M059J (cell line): ENCODE measurements at places on chromosomes 6 and 20. TPM values are rescaled to one million over a fixed set of nuclear protein-coding genes. Genes with fewer than 3 reads are reported as not detected.

- DNase-seq: peak; percentile 40
These were observed 8.8 kb downstream of the DLGAP4 start for GRCh38 chr20:36314734-36315544.

DNA sequence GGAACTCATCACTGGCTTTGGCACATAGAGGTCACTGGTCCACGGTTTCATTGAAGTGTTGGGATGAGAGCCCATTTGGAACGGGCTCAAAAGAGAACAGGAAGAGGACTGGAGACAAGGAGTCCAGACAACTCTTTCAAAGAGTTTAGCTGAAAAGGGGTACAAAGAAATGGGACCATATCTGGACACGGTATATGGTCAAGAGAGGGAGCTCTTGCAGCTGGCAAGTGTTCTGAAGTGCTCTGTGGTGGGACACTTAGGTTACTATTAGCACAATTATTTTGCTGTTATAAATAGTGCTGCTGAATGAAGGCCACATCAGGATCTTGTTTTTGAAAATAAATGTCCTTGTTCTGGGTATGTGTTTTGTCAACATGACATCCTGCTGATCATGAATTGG is 4.6 kb downstream of the SGK2 start:
- DNase-seq: peak; percentile 20

DNA sequence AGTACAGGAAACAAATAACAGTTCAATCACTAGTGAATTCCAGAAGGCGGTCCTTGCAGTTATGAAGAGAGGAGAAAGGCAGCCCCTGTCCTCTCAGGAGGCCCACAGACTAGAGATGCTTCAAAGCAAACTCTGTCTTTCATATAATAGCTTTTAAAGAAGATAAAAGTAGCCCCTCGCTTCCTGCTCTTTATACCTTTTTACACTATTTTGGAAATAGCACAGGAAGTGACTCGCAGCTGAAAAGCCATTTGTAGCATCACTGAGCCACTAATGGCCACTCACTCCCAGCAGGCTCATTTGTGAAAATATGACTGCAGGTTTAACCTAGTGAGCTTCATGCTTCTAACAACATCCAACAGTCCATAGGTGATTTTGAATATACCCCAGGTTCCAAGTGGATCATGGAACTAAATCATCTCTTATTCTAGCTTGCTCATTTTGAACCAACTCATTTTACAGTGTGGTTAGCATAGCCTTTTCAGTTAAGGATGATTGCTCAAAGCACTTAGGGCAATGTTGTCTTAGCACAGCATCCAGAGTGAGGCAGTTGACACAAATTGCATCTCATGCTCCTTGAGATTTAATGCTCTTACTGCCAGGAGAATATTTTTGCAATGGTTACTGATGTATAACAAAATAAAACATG is 136.0 kb upstream of the NRSN1 start:
- no peak for DNase-seq

- no peak for DNase-seq
These were observed 9.2 kb upstream of the LY86 start for GRCh38 chr6:6579281-6579680.

DNA sequence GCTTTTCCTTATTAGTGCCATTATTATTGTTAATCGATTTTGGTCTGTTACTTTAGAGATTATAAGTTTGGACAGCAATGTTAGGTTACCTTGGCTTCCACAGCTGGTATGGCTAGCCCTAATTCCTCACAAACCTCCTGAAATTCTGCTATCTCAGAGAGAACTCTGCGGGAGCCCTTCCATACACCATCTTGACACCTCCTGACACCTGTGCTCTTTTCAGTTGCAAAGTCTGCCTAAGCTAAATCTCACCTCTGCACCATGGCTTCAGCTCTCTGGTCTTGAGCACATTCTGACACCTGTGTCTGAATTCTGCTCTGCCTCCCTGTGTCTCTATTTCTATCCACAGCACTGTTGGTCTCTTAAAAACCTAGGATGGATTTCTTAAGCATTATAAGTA is 106.5 kb downstream of the DCDC2 start:
- no peak for DNase-seq

DNA sequence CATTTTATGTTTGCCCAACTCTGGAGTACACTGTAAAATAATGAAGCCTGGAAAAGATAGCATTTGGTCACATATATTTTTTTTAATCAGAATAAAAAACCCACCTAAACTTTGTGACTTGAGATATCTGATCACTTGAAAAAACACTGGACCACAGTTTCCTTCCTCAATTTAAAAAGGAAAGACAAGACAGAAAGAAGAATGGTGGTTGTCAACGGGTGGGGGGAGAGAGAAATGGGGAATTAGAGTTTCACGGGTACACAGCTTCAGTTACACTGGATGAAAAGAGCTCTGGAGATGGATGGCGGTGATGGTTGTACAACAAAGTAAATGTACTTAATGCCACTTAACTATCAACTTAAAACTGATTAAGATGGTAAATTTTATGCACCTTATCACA is 14.7 kb upstream of the DST start:
- no peak for DNase-seq

GRCh38 chr20:43843965-43844660 is 70.5 kb upstream of the TOX2 start:
- peak; percentile 21 for DNase-seq

DNA sequence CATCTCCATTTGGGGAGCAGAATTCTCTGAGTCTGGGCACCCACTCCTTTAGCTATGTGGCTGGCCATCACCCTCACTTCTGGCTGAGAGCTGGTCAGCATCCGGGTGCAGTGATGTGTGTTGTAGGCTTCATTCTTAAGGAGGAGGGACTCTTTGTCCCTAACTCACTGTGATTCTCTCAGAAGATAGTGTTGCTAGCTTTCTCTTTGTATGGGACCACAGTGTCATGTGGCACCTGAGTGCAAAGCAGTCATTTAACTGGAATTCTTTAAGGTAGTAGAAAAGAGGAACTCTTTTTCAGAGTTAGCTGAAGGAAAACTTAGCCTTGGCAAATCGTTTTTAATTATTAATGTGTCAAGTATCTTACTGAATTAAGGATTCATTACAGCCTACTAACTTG is 165.9 kb downstream of the JARID2 start:
- DNase-seq: no peak

DNA sequence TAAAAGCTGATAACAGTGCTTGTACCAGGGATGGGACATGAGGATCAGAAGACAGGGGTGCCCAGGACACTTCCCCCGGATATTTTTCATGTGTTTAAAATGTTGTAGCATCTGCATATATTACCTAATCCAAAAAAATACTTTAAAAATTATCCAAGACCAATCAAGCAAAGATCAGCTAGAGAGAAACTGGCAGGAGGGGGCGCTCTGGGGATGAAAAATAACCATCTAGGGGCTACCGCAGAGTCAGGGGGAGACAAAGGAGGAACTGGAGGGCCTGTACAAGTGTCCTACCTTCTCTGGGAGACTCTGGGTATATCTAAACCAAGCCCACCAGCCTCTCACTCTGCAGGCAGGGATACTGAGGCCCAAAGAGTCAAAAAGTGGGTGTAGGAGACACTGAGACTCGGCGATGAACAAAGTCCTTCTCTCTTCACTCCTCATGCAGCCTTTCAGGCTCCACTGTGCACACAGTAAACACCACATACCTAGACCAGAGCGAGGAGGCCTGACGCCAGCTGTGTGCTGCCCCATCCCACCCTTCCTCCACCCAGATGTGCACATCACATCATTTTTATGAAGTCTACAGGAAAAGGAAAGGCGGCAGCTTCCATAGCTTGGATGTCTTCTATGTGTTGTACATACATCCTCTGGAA is 9.8 kb downstream of the RIMS4 start:
- no peak for DNase-seq

- DNase-seq: peak; percentile 16
These were observed 61.7 kb downstream of the FAM217A start for GRCh38 chr6:4017058-4017739.

GRCh38 chr6:19551611-19552010 is 285.6 kb upstream of the ID4 start:
- DNase-seq: no peak

- DNase-seq: no peak
These were observed 99.8 kb downstream of the TMEM242 start for GRCh38 chr6:157223511-157223910.

Gene OR2H1
- total RNA-seq: not detected in 2 replicates

Gene HLA-DRB5
- total RNA-seq: not detected in 2 replicates

Gene PTCRA
- total RNA-seq: not detected in 2 replicates

Gene TSBP1
- not detected in 2 replicates for total RNA-seq

Gene JAG1
- total RNA-seq: 10.9 and 14.8 TPM in 2 replicates
